ENCODE measurements at places on chromosomes 5 and 9.

GRCh38 chr5:96655506-96655905 lies 6.7 kb upstream of the CAST start:
- DNase-seq = no peak

DNA sequence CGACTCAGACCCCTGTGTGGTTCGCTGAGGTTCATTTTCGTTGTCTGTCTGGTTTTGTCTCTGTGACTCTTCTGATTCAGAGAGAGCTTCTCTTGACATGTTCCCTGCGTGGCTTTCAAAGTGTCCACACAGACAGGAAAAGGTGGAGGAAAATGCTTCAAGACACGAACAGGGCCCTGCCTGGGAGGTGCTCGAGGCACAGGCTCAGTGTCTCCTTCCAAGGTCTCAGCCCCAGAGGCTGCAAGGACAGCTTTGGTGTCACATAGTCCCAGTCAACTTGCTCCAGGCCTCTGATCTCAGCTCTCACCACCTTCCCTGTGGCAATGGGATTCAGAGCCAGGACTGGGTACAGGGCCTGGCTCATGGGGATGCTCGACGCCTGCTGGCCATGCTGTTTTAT lies 51.6 kb upstream of the SARDH start:
- DNase-seq = no peak

GRCh38 chr5:7329712-7330111 lies 66.2 kb upstream of the ADCY2 start:
- no peak for DNase-seq

DNA sequence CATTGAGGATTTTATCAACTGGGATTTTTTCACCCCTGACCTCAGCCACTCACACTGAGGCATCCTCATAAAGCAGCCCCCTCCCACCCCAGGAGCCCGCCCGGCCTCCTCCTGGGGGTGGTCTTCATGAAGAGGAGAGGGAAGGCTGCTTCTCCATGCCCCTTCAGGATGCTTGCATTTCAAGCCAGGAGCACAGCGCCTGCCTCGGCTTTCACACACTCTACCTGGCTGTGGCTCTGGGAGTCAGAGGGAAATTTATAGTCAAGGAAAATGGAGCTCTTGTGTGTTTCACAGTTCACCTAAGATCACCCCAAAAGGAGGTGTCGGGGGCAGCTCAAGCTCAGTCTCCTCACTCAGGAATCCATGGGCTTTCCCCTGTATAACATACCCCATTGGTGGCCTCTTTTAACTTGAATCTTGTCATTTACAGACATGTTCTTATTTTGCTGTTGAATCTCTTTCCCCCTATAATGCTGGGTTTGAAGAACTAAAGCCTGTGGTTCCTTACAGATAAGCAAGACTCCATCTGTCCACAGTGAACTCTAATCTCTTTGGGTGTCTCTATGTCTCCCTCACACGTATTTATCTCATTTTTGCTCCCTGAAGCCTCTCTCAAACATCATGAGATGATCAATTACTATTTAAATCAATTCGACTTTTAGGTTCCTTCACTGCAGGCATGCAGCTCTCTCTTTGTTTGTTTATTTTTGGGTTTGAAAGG lies 22.6 kb upstream of the IQGAP2 start:
- no peak for DNase-seq

GRCh38 chr5:132017316-132017715 lies 5.9 kb upstream of the ACSL6 start:
- DNase-seq = no peak

DNA sequence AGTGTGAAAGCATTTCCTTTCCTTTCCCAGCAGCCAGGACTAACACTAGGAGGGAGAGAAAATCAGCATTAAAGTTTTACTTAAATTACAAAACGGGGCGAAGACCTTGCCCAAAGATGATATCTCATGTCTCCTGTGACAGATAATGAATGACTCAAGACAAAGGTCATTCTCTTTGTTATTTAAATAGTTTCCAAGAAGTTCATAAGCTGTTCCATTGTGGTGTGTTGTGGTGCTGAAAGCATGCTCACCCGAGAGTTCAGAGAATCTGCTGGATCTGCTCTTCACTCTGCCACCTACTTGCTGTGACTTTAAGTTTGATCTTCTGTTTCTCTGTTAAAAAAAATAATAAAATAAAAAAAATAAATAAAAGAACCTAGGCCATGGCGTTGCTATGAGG lies 265.9 kb upstream of the NR4A3 start:
- no peak for DNase-seq
